ENCODE measurements at places on chromosomes 16 and 17.

DNA sequence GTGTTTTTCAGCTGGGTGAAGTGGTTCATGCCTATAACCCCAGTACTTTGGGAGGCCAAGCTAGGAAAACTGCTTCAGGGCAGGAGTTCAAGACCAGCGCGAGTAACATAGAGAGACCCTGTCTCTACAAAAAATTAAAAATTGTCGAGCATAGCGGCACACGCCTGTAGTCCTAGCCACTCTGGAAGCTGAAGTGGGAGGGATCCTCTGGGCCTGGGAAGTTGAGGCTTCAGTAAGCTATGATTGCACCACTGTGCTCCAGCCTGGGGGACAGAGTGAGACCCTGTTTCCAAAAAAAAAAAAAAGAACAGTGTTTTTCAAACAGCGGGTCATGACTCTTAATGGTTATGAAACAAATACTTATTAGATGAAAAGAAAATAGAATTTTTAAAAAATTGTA is 2.3 kb upstream of the CYTH1 start:
- no peak for DNase-seq

- DNase-seq, result no peak
Observed at GRCh38 chr17:58334661-58335060, 6.1 kb upstream of the TSPOAP1 start.

DNA sequence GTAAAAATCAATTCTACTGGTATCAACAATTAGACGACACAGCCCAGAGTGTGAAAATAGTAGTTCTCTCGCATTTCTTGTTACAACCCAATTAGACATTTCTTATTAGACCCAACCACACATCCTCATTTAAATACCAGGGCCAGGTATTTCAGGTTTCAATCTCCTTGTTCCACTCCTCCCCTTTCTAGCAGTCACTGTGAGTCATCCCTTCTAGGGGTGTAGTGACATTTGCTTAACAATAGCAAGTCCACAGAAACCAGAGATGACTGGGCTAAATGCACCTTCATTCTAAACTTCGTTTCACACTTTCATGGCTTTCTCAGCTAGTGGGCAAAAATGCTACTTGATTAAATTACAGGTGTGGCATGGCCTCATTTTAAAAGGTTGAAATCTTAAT is 116.9 kb upstream of the CACNG3 start:
- DNase-seq, result no peak

DNA sequence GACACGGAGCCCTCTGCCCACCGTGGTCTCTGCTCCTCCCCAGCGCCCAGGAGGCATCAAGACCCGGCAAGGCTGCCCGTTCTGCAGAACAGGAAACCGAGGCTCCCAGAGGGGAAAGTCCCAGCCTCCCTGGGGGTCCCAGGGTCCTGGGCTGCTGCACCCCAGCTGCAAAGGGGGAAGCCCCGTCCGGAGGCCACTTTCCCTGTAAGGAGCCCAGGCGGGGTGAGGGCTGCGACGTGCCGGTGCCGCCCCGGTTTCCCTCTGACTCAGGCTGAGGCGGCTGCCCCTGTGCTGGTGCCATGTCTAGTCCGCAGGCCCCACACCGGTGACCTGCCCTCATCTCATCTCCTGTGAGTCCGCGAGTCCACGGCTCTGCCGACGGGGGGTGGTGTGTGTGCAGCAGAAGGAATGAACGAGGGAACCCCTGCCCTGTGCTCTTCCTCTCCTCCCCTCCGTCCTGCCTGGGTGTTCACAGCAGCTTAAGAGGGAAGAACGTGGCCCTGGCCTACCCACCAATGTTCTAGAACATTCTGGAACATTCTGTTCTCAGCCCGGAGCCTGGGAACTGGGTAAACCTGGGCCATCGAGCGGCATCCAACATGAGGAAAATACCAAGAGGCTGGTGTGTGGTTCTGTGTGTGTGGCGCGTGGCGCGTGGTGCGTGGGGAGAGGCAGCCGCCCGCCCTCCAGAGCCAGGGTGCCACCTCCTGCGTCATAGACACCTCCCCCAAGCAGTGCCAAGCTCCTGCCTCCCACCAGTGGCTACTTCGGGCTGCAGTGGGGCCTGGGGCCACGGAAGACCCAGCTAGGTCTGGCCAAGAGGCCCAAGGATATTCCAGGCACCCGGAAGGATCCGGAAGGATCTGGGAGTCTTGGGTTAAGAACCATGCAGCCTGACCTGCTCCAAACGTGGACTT is 7.0 kb upstream of the CBFA2T3 start:
- no peak for DNase-seq

DNA sequence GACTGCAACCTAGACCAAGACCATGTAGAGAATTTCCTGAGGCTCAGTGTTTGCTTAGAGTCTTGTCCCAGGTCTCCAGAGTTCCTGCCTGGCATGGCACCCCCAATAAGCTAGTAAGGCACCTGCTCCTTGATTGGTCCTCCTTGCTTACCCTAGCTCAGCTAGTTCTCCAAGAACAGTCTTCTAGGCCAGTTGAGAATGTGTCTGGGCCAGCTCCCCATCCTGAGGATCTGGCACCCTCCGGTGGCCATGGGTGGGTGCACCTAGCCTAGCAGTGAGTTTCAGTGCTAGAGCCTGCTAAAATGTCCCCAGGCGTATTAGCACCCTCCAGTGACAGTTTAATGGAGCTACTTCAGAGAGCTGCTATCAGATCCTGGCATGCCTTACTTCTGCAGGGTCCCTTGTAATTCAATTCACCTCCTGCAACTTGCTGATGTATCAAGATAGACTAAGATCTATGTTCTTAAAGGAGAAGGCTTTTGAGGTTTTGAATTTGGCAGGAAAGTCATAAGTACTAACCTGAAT is 44.4 kb upstream of the MED13 start:
- no peak for DNase-seq

GRCh38 chr16:21946889-21947635 is 6.1 kb upstream of the UQCRC2 start:
- DNase-seq, result no peak

All from stimulated activated CD4-positive, alpha-beta T cell treated with anti-CD3 and anti-CD28 coated beads, TNF-alpha, amount 100 ng/mL, for 1 hour (primary cell).